ENCODE measurements at places on chromosomes 11 and 22. TPM values are rescaled to one million over a fixed set of nuclear protein-coding genes. Genes with fewer than 3 reads are reported as not detected.

DNA sequence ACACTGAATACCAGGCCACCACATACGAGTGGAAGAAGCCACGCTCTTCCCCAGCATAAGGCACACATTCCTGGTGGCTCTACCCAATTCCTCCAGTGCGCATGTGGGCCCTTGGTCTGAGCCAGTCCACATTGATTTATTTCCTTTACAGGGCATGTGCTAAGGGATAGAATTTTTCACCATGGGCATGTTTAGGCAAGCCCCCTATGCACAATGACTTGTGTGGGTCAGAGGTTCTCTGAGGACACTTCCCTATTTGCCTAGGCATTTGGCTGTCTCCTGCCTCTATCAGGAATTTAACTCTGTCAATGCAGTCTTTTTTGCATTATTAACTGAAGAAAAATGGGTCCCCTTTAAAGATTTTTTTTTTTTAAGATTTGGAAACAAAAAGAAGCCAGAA, 718.1 kb downstream of the NTM start:
- DNase-seq = no peak

GRCh38 chr11:73468590-73469161, 92.5 kb downstream of the RELT start:
- DNase-seq = no peak

OR52N4 gene
- polyA plus RNA-seq = 0.31 TPM

DNA sequence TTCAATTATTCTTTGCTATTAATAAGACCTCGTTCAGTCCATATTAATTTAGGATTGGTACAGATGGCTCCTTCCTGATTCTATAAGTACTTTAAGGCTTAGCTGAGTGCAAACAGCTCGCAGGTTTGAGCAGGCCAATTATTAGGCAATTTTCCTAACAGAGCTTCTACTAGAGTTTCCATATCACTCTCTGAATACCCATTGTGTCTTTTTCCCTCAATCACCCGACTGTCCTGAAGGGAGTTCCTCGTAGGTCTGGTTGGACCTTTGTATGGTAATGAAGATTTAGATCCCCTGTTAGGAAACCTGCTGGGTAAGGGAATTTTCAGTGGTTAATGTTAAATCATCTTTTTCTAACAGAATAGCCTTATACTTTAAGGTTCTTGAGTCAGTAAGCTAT, 61.1 kb downstream of the ARHGAP42 start:
- no peak for DNase-seq

MMP27 gene
- 0.05 TPM for polyA plus RNA-seq

DNA sequence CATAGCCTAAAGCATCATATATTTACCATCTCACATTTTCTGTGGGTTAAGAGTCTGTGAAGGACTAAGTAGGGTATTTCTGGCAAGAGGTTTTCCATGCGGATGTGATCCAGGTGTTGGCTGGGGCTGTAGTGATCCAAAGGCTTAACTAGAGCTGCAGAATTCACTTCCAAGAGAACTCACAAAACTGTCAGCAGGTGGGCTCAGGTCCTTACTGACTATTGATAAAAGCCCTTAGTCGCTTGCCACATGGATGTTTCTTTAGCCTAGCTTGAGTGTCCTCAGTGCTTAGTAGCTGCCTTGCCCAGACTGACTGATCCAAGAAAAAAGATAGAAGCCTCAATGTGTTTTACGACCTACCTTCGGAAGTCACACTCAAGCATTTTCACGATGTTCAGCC, 250.8 kb downstream of the CNTN5 start:
- no peak for DNase-seq

F2 gene
- 0.01 TPM for polyA plus RNA-seq

GRCh38 chr11:117580866-117581265, 216.2 kb downstream of the DSCAML1 start:
- DNase-seq = no peak

- no peak for DNase-seq
Measured at GRCh38 chr22:43047605-43048004, 32.7 kb upstream of the PACSIN2 start.

- peak; percentile 38 for DNase-seq
Measured at GRCh38 chr22:20131597-20131858, at the start of gene ZDHHC8. TSS of gene ZDHHC8 (plus strand) at chr22:20131804. CDS start at chr22:20131948, 144 bp downstream.

GRCh38 chr11:70924108-70924507, 328.3 kb downstream of the SHANK2 start:
- DNase-seq = no peak

DNA sequence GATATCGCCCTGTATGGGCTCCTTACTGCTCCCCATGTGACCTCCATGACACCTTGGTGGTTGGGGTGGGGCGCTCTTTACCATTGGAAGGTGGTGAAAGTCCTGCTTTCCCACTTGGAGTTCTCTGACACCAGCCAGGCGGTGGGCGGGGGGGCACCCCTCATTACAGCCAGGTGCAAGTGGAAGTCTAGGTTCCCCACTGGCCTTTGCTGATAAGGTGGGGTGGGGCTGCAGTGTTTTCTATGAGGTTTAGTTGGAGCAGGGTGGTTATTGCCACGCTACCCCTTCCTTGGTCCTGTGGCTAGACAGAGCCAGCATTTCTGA, 5.5 kb upstream of the SLC37A2 start:
- DNase-seq = no peak

DNA sequence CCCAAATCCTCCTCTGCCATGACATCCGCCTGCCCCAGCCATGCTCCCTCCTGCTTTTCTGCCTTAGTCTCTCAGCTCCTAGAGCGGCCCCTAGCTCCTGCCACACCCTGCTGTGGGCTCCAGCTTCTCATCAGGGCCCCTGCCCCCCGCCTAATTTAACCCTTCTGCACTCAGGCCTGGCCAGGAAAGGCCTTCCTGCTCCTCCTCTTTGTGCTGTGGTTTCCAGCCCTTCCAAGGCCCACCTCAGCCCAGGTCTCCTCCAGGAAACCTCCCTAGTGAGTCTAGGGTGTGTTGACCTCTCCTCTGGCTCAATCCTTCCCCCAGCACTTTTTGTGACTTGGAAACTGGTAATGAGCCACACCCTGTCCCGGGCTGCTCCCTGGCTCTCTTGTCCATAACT, 11.3 kb downstream of the PTPN5 start:
- DNase-seq = no peak

DNA sequence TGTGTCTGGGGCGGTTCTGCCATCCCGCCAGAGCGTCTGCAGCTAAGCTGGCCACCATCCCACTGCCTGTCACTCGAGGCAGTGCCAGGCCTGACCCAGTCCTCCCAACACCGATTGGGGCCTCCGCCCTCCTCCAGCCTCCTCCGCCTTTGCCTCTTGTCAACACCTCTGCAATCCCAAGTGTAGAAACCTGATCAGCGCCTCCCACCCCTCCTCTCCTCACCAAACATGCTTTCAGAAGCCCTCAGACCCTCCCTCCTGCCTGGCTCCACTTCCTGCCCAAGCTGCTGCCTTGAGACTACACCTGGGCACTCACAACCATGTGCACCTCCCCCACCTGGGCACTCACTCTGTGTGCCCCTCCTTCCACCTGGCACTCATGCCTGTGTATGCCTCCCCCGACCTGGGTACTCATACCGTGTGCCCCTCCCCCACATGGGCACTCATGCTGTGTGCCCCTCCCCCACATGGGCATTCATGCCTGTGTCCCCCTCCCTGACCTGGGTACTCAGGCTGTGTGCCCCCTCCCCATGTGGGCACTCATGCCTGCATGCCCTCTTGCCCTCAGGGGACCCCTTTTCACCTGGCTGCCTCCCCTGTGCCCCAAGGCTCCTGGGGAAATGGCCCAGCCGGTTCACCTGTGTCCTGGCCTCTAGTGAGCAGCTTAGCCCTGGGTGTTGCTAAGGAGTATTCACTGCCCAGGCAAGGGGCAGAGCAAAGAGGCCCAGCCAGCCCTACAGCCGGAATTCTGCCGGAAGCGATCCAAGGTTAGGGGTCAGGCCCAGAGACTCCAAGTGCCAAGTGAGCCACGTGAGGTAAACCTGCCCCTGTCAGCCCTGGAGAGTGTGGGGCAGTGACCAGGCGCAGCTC, 5.5 kb upstream of the IFITM10 start:
- DNase-seq = peak; percentile 61

DNA sequence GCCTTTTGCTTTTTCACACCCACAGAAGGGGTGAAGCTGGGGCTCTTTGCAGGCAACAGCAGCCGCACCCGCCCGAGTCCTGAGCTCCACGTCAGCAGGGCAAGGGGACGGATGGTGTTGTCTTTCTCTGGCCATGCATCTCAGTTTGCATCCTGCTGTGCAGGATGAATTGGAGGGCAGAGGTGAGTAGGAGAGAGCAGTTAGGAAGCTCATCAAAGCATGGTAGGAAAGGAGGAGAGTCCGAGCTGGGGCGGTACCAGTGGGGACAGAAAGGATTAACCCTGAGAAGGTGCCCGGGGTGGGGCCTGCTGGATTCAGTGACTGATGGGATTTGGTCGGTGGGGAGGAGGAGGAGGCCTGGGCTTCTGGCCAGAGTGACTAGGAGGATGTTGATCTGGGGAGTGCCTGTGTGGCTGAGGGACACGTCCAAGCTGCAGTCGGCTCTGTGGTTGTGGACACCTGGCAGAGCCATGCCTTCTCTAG, 14.6 kb downstream of the FAM83F start:
- DNase-seq = no peak

KRTAP5-8 gene
- polyA plus RNA-seq = 0.20 TPM

OR5L2 gene
- not detected for polyA plus RNA-seq

OMP gene
- polyA plus RNA-seq = 0.37 TPM

GRCh38 chr11:70662691-70663098, 264.4 kb downstream of the CTTN start:
- DNase-seq = peak; percentile 20

TMPRSS5 gene
- polyA plus RNA-seq = 0.32 TPM

MUC6 gene
- polyA plus RNA-seq = 0.01 TPM

- no peak for DNase-seq
Measured at GRCh38 chr11:30424321-30424720, 101.4 kb downstream of the ARL14EP start.

DNA sequence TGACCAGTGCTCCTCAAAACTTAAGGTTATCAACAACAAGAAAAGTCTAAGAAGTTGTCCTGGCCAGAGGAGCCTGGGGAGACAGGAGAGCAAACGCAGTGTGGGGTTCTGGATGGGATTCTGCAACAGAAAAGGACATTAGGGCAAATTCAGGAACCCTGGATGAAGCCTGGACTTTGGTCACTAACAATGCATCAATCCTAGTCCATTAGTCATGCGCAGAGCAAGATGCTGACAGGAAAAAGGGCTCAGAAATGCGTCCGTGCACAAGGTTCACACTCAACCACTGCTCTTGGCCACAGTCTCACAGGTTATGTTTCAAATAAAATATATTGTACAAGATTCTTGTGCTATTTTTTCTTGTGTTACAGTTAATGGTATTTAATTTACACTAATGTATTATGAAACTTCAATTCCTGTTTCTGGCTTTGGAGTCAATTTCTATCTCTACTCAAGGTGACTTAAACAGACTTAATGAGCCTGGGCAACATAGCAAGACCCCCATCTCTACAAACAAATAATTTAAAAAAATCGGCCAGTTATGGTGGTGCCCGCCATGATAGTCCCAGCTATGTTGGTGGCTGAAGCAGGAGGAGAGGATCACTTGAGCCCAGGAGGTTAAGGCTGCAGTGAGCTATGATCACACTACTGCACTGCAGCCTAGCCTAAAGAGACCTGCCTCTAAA, 13.6 kb downstream of the GNB1L start:
- DNase-seq = no peak

- DNase-seq = no peak
Measured at GRCh38 chr11:65571940-65572339, 398 bp upstream of the FAM89B start.

GRCh38 chr22:36619797-36620399, 83.7 kb downstream of the CACNG2 start:
- DNase-seq = no peak

- DNase-seq = no peak
Measured at GRCh38 chr11:2213890-2214526, 42.4 kb upstream of the TH start.

SCGB2A2 gene
- polyA plus RNA-seq = not detected

- no peak for DNase-seq
Measured at GRCh38 chr11:110526323-110526722, 96.6 kb downstream of the FDX1 start.

- no peak for DNase-seq
Measured at GRCh38 chr11:14977101-14977880, 5.1 kb upstream of the CALCA start.

DNA sequence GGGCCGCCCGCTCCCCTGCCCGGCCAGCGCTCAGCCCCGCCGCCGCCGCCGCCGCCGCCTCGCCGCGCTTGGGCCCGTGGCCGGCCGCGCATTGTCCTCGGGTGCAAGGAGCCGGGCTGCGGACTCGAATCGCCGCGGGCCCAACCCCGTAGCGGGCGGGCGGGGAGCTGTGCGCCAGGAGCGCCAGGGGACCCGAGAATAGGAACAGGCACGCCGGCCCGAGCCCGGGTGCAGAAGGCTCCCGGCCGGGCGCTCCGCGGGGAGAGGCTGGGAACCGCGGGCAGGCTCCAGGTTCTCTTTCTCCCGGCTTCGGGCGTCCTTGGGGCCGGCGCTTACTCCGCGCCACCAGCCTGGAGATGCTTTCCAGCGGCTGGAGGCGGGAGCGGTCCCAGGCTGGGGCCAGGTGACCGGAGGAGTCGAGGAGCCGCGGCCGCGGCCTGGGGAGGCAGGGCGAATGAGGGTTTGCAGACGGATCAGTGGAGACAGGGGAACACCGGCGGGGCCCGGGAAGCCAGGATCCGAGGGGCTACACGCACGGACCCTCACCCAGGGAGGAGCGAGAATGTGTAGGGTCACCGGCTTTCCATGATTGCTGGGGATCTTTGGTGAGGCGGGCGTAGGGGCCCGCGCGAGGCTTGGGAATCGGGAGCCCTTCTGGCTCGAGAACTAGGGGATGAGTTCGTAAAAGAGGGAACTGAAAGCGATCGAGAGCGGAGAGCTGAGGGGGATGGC, 726 bp downstream of the PKNOX2 start:
- DNase-seq = peak; percentile 49

CASP5 gene
- polyA plus RNA-seq = 16.3 TPM

GRCh38 chr22:28397306-28397705, 282.3 kb downstream of the TTC28 start:
- no peak for DNase-seq

KDM2A gene
- 30.6 TPM for polyA plus RNA-seq

DNA sequence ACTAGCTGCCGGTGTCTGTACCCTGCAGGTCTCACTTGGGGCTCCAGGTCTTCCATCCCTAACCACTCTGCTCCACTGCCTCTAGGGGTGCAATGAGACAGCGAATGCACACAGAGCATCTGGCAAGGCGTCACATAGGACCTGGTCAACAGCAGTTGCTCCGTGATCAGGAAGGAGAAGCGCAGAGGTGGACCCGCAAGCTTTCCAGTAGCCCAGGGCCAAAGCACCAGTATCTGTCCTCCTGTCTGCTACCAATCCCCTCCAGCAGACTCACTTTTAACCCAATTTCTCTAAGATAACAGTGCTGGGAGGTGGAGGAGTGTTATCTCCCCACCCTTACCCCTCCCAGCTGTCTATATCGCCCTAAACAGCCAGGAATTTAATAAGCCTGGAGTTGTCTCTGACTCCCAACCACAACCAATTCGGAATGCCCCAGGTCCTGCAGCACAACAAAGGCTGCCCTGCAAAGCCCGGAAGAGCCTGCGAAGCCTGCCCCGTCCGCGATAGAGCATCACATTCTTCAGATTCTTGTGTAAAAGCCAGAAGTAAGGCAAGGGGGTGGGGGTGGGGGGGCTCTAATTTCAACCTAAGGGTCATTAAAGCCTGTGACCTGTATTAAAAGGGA, 19.3 kb downstream of the MYH9 start:
- DNase-seq = peak; percentile 72

GRCh38 chr11:11916981-11917399, 75.2 kb downstream of the USP47 start:
- DNase-seq = no peak

GRCh38 chr11:133243832-133244231, 288.5 kb downstream of the OPCML start:
- no peak for DNase-seq
